ENCODE measurements at places on chromosomes 2 and 18. TPM values are rescaled to one million over a fixed set of nuclear protein-coding genes. Genes with fewer than 3 reads are reported as not detected.

- no peak for DNase-seq
These were observed 379.9 kb downstream of the CLIP4 start for GRCh38 chr2:29495068-29495467.

GRCh38 chr18:46322411-46322891 is 218.3 kb downstream of the HAUS1 start:
- no peak for DNase-seq

- no peak for DNase-seq
These were observed 26.0 kb upstream of the C1QL2 start for GRCh38 chr2:119184512-119184911.

- DNase-seq: no peak
These were observed 4.9 kb downstream of the TM4SF20 start for GRCh38 chr2:227374158-227374557.

ORMDL1 gene
- 38.6 TPM for polyA plus RNA-seq

DNA sequence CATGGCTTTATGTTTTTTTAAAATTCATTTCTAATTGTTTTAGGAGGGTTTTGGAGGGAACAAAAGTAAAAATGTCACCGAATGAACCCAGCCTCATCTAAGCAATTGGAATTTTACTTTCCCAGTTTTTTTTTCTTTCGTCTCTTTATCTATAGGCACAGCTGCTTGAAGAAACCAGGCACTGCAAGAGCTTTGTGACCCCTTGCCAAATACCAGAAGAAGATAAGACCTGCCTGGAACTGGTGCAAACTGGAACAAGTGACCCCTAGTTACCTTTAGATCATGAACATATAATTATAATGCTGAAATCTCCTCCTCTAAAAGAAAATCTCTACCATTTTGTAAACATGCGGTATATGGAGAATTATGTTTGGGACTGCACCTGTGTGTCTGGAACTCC is 100.9 kb downstream of the TSN start:
- no peak for DNase-seq

GRCh38 chr2:198065322-198065721 is 260.9 kb downstream of the PLCL1 start:
- DNase-seq: no peak

- no peak for DNase-seq
These were observed 116.2 kb downstream of the METTL8 start for GRCh38 chr2:171317492-171318125.

GRCh38 chr18:1968801-1969498 is 602.4 kb downstream of the METTL4 start:
- DNase-seq: no peak

GCKR gene
- polyA plus RNA-seq: 0.49 TPM

- no peak for DNase-seq
These were observed 31.8 kb downstream of the SLC9A4 start for GRCh38 chr2:102504833-102505232.

GRCh38 chr2:2232167-2232566 is 98.9 kb downstream of the MYT1L start:
- no peak for DNase-seq

GRCh38 chr2:37523814-37524362 is 147.6 kb downstream of the CDC42EP3 start:
- peak; percentile 39 for DNase-seq

GRCh38 chr2:120712180-120712681 is 23.4 kb upstream of the GLI2 start:
- DNase-seq: peak; percentile 53

FER1L5 gene
- 0.01 TPM for polyA plus RNA-seq

- DNase-seq: no peak
These were observed 16.3 kb downstream of the CNDP2 start for GRCh38 chr18:74512321-74513053.

GRCh38 chr2:112137516-112138158 is 548 bp upstream of the FBLN7 start:
- DNase-seq: no peak

DNA sequence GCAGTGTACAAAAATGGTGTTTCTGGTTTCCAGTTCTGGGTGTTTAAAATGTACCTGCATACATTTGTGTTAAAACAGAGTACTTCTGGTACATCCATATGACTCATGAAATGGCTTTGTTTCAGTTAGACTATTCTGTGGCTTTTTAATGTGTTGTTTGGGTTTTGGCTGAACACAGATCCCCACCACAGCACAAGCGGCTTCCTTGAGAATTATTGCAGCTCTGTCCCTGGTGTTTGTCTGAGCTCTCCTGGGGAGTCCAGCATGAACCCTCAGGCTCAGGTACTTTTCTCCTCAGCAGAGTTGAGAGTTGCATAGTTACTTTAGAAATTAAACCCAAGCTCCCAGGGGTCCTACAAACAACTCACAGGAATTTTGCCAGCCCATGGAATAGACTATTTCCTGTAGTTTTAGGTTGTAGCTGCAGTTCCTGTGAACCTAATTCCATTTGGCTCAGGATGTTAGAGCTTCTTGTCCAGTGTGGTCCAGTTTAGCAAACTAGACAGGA is 64.8 kb upstream of the EML6 start:
- DNase-seq: no peak

- DNase-seq: no peak
These were observed 159.8 kb downstream of the RHBDD1 start for GRCh38 chr2:226995625-226996041.

DNA sequence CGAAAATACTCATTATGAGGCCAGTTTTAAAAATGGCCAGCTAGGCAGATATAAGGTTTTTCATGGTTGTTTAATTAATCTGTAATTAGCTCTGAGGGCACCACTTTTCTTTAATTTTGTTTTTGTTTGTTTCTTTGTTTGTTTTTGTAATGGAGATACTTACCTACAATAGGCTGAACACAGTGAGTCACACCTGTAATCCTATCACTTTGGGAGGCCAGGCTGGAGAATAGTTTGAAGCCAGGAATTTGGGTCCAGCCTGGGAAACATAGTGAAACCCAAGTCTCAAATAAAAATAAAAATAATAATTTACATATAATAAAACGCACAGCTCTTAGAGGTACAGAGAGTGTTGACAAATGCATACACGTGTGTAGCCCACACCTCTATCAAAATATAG is 56.8 kb upstream of the MSH2 start:
- no peak for DNase-seq

RAB11FIP5 gene
- polyA plus RNA-seq: 22.6 TPM

GRCh38 chr2:55617175-55618024 is at the start of gene PPP4R3B:
Gene PPP4R3B (minus strand): TSS chr2:55617622. CDS start chr2:55617285, 337 bp downstream.
- peak; percentile 97 for DNase-seq

- no peak for DNase-seq
These were observed 26.0 kb upstream of the IL37 start for GRCh38 chr2:112884869-112885505.

- no peak for DNase-seq
These were observed 18.5 kb downstream of the NEURL3 start for GRCh38 chr2:96486696-96487095.

DNA sequence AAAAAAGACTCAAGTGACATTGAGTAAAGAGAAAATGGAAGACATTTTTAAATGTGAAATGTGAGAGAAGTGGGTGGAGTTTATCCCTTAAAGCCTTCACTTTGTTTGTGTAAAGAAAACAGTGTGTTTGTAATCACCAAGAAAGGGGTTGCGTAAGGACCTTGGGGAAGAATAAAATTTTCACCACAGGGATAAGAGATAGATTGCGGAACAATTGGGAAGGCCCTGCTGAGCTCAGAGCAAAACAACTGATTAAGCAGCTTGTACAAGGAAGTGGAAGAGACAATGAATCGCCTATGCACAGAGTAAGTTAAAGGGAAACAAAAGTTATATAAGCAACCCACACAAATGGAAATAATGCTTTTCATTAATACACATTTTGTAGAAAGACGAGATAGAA is 327.7 kb downstream of the RAD51AP2 start:
- DNase-seq: no peak

DNA sequence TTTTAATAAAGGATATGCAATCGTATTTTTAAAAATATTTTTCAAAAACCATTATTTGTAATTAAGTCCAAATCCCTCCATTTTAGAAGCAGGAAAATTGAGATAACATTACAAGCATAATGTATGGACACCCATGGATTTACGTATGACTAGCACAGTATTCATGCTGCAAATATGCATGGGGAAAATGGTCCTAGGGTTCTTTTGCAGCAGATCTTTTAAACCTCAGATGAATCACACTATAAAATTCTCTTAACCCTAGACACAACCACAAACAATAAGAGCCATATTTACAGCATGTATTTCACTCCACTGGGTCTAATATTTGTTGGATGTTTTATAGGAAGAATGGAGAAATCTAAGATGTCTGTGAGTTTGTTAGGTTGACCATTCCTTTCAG is 453.4 kb downstream of the TGIF1 start:
- DNase-seq: no peak

DNA sequence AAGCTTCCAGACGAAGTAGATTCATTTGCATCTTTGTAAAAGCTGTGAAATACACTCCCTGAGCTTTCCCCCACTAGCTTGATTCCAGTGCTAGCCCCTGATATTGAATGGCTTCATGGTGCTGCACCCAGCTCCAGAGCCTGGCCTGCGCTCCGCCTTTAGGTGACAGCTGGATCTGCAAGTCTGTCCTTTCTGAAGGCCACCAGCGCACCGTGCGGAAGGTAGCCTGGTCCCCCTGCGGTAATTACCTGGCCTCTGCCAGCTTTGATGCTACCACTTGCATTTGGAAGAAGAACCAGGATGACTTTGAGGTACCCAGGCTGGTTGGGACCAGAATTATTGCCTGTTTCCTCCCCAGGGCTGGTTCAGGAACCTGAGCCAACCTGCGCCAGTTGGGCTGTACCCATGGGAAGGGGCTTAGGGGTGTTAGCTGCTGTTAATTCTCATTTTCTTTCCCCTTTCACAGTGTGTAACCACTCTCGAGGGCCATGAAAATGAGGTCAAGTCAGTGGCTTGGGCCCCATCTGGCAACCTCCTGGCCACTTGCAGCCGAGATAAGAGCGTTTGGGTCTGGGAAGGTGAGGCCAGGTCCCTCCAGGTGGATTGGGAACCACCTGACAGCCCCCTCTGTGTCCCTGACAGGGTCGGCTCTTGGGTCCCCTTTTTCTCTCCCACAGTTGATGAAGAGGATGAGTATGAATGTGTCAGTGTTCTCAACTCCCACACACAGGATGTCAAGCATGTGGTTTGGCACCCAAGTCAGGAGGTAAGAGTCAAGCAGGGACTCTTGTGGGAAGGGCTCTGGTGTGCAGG is 1.3 kb downstream of the CIAO1 start:
- DNase-seq: no peak

- DNase-seq: no peak
These were observed 194.9 kb upstream of the NT5C1B start for GRCh38 chr2:18784245-18784644.

SLC11A1 gene
- polyA plus RNA-seq: 19.7 TPM

DNA sequence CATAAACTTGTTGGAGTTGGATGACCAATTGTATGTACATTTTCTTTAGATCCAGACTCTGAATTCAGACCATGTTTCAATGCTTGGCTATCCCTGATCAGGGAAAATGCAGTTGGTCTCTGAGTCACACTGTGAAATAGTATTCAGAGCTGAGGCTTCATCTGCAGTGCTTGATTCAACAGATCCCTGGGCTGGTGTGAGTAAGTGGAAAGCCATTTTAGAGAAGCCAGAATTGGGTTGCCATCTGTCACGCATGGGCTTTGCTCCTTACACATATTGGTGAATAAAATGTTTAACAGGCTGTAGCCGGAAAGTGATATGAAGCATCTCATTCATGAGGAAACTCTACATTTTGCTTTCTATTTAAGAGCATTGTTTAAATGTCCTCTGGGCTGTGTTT is 50.0 kb upstream of the ACYP2 start:
- no peak for DNase-seq

DNA sequence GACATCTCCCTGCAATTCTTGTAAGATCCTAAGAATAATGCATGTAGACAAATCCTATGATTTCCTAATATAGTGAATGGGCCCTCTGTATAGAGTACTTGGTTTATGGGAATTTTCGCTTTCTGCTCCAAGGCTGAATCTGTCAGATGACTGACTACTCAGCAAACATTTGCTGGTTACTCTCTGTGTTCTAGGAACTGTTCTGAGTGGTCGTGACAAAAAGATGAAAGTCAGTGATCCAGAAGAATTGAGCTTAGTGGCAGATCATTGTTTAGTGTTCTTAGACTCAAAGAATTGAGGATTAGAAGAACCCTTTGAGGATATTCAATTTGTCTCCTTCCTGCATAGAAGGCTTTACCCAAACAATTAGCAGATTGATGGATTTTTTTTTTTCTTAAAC is 10.0 kb downstream of the XRCC5 start:
- DNase-seq: no peak

PFN4 gene
- polyA plus RNA-seq: 0.58 TPM

- no peak for DNase-seq
These were observed 949 bp downstream of the CDC42EP3 start for GRCh38 chr2:37670378-37671008.

DNA sequence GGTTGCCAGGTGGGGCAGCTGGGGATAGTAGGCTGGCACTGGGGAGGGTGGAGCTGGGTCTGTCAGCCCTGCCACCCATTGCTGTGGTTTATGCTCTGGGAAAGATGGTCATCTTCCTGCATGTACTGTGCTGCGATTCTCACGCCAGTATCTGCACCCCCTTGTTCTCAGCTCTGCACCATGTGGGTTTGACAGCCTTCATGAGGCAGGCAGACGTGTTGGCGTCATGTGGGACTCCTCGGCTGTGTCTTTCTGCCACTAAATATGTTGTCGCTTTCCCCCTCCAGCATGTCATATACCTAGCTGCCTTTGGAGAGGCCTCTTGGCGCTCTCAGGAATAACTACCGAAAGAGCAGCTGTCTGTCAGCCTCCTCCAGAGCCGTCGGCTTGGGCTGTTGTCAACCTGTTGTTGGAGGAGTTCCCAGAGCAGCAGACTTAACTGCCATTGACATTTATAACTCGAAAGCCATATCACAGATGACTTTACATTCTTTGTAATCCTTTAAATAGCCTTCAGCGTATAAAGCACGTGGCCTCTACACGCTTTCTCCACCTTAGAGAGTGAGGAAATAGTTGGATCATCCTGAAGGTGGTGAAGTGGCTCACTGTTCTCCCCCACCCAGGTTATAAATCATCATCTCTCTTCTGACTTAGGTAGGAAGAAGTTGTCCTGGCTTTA is 80.4 kb upstream of the MGAT5 start:
- DNase-seq: no peak

DNA sequence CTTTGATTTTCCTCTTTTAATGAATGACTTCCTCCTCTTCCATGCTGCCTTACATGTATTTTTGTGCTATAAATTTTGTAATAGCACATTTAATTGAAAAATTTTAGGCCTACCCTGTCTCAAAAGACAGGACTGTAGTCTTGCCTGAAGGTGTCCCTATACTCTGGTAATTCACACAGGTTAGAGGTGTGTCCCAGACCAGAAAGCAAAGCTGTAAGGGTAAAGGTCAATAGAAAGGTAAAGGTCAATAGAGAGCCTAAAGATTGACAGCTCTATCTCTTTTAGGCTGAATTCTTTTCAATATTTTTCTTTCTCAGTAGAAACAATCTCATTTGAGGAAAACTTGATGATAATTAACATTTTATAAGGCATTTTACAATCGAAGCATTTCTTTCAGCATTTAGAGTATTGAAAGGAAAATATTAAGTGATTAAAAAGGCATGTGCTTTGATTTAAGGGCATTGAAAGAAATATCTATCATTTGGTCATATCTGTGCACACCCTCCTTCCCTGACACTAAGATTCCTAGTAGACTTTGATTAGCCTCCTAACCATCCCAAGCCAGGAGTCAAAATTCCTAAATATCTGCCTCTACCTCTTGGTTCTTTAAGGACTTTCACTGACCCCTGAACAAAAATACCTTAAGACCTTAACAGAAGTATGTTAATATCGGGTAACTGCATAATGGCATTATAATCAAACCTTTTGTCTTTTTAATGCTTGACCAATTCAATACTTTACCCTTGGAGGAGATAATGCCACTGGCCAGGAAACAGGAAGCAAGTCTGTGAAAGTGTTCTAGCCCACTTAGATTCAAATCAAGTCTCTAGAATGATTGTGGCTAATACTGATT is 161.8 kb upstream of the DTNA start:
- no peak for DNase-seq

- DNase-seq: no peak
These were observed 13.1 kb downstream of the CFLAR start for GRCh38 chr2:201128933-201129505.
